ENCODE measurements at places on chromosomes 13 and 19.

GRCh38 chr19:56189785-56190184, 7.8 kb downstream of the ZSCAN5B start:
- DNase-seq: no peak

GRCh38 chr13:95741584-95742563, 64.9 kb downstream of the DNAJC3 start:
- no peak for DNase-seq

DNA sequence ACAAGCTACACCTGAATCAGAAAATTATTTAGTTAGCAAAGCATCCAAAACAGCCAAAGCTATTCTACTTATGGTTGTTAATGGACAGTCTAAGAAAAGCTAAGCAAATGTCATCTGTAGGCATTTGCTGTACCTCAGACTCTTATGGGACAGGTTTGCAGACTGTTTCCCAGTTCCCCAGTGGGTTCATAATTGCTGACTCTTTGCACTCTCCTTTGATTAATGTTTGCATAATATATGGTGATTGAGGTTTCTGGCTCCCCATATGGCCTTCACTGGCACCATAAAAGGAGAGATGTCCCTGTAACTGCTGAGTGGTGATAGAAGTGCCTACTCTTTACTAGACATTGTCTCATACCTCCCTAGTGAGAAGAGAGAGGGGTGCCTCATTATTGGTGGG, 142.1 kb downstream of the GPC6 start:
- no peak for DNase-seq

DNA sequence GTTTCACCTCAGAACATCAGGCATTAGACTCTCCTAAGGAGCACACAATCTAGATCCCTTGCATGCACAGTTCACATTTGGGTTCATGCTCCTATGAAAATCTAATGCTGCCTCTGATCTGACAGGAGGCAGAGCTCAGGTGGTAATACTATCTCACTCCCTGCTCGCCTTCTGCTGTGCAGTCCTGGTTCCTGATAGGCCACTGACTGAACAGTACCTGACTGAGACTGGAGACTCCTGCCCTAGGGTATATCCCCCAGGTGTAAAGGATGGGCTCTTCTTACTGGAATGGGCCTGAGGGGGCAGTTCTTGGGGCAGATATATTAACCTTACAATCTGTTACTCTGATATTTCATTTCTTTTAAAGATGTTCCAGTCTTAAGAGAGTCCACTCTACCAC, 6.3 kb downstream of the OBI1 start:
- no peak for DNase-seq

DNA sequence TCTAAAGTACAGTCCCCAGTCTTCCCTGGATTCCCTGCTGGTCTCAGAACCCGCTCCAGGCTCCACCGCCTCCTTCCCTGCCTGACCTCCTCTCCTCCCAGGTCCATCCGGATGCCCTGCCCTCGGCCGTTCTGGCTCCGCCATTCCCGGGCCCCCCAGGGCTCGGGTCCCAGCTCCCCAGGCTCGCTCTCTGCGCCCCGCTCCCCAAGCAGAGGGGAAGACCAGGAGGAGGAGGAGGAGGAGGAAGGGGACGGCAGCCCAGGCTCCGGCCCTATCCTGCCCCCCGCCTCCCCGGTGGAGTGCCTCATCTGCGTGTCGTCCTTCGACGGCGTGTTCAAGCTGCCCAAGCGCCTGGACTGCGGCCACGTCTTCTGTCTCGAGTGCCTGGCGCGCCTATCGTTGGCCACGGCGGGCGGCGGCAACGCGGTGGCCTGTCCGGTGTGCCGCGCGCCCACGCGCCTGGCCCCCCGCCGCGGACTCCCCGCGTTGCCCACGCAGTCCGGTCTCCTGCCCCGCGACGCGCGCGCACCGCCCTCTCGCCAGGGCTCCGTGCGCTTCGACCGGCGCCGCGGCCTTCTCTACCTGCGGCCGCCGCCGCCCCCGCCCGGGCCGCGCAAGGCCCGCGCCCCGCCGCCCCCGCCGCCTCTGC, 647 bp downstream of the RNF225 start:
- no peak for DNase-seq

DNA sequence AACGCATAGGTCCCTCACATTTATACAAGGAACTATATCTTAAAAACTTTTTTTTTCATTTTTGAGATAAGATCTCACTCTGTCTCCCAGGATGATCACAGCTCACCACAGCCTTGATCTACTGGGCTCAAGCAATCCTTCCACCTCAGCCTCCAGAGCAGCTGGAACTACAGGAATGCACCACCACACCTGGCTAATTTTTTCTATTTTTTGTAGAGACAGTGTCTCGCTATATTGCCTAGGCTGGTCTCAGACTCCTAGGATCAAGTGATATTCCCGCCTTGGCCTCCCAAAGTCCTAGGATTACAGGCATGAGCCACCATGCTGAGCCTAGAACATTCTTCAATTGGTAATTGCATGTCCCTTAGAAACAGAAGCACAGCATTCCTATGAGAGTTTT, 41.7 kb downstream of the RCBTB1 start:
- DNase-seq: no peak

GRCh38 chr13:78147905-78148304, 229.3 kb upstream of the EDNRB start:
- DNase-seq: no peak

GRCh38 chr19:14775869-14776586, 2.3 kb downstream of the ADGRE2 start:
- no peak for DNase-seq

DNA sequence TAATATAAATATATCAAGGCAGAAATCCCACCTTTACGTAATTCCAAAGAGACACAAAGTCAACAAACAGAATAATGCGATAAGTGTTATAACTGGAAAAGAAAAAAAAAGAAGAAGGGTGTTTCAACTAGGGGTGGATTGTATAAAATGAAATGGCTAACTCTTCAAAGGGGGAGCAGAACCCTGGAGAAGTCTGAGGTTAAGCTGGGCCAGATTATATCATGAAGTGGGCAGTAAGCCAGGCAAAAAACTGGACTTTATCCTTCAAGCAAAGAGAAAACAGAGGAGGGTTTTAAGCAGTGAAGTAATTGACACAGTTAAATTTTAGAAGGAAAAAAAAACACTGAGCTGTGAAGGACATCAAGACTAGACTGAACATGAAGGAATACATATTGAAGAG, 41.9 kb downstream of the TBC1D4 start:
- no peak for DNase-seq

DNA sequence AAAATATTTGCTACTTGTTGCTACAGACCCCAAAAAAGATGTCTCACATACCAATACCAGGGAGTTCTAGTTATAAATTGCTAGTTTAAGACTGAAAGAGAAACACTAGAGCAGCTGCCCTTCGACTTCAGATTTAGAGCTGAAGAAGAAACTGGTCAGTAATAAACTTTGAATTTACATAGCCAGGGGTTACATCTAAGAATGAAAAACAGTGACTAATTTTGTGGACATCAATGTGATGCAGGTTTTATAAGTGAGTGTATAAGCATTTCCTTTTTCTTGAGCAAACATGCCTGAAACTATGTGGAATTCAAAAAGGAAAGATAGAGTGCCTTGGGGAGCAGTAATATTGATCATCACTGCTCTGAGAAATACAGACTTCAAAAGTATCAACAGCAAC, 724.9 kb upstream of the MIR17HG start:
- DNase-seq: no peak

DNA sequence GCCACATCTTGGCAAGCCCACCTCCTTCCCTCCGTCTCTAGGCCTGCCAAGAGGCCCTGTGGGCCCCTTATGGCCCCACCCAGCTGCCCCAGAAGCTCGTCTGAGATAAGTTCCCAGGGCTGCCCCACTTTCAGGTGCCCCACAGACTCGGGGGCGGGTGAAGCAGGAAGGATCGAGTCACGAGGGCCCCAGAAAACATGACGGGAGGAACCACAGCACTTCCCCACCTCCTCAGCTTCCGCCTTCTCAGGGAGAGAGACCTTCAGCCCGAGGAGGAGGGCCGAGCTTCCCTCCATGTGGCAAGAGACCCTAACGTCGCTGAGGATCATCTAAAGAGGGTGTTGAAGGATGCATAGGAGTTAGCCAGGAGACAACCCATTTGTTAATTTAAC, 4.5 kb upstream of the IL12RB1 start:
- DNase-seq: peak; percentile 76

DNA sequence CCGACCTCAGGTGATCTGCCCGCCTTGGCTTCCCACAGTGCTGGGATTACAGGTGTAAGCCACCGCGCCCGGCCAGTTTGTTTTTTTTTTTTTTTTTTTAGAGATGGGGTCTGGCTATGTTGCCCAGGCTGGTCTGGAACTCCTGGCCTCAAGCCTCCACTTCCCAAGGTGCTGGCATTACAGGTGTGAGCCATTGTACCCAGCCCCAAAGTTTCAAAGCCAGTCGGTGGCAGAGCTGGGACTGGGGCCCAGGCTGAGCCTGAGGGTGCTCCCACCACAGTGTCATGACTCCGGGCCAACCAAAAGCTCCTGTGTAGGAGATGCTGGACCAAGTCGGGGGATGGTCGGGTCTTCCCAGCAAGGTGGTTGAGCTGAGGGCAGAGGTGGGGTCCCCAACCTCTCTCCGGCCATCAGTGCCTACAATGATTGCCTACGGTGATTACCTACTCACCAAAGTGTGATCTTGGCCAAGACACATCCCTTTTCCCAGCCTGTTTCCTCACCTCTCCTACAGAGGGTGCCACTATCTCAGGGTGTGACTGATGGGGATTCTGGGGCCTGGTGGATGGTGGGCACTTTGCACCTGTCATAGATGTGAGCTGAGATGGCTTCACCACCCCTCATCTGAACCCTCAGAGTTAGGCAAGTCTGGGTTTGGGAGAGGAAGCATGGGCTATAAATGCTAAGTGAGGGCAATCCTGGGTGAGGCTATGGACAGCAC, 5.9 kb upstream of the SAMD1 start:
- no peak for DNase-seq

- DNase-seq: no peak
These were observed 75.4 kb upstream of the ZNF30 start for GRCh38 chr19:34851277-34851804.

DNA sequence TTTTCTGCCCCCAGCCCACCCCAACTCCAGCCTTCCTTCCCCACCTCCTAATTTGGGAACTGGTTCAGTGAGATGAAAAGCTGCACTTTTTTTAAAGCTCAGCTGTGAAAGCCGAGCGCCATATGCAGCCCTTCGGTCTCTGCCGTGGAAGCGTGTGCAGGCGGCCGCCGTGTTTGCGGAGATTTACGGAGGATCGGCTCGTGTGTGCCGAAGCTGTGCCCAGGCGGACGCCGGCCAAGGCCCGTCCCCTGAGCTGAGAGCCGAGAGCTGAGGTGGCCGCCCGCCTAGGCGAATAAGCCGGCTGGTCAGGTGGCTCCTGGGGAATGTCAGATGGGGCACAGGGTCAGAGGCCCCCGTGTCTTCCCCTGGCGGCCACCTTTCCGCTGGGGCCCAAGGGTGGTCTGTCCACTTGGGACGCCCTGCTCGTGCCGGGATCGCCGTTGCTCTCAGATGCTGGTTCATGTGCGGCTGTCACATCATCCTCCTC, 78.7 kb downstream of the ZNF536 start:
- DNase-seq: no peak

DNA sequence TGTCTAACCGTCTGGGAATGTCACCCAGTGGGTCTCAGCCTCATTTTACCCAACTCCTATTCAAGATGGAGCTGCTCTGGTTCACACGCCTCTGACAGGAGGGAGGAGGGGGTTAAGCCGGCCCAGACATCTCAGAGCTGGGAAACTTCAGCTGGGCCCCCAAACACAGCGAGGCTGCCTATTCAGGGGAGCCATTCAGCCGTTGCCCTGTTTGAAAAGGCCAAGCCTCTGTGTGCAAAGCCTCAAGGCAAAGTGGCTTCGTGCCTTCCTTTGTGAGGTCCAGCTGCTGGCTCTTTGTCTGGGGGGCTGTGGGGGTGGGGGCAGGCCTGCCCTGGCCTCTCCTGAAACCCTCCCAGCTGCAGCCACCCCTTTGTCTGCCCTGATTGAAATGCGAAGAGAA, 147.4 kb downstream of the PTPRS start:
- DNase-seq: no peak

- DNase-seq: no peak
These were observed 187.0 kb upstream of the KL start for GRCh38 chr13:32829269-32829668.

GRCh38 chr19:29644210-29644609, 21.1 kb upstream of the PLEKHF1 start:
- DNase-seq: no peak

GRCh38 chr19:32098968-32099367, 246.4 kb upstream of the ZNF507 start:
- no peak for DNase-seq

DNA sequence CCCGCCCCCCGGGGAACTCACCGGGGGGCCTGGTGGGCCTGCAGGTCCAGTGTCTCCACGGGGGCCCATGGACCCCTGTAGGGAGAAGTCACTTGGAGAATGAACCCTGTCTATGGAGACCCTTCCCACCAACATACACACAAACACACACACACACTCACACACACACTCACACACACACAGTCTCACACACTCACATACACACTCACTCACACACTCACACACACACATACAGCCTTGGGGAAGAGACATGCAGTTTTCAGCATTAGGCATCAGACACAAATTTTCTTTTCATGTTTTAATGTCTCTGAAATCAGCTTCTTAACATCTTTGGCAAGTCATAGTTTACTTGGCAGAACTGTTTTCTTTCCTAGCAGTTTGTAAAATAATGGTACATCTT, 31.0 kb upstream of the OLFM2 start:
- no peak for DNase-seq

- no peak for DNase-seq
These were observed 809 bp downstream of the MISP start for GRCh38 chr19:751501-752341.

DNA sequence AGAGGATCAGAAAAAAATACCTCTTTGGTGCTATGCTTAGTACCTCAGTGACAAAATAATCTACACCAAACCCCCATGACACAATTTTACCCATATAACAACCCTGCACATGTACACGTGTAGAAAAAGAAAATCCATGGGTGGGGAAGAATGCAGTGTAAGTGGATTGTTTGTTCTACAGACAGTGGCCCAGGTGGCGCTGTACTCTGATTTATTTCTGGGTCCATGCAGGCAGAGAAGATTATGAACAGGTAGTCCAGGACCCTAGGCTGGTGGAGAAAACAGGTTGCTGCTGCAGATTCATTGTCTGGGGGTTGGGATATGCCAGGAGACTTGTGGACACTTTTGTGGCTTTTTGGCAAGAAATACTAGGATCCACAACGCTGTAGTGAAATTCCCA, 9.1 kb downstream of the ZNF100 start:
- no peak for DNase-seq

DNA sequence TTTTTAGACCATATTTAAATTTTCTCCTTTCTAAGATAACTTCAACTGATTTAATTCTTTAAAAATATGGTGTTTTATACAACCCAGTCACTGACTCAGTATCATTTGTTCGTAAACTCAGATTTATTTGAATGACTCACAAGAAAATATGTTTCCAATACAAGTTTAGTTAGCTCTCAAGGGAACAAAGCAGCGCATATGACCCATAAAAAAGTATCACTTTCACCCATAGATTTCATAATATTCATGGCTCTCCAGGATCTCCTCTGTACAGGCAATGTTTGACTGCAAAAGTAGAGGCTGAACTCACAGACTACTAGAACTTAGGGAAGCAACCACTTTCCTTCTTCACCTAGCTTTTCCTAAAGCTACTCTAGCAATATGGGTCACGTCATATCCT, 405.6 kb upstream of the PCDH9 start:
- no peak for DNase-seq

Measured in sciatic nerve (tissue), 2 donors.